ENCODE measurements at places on chromosomes 4 and X.

DNA sequence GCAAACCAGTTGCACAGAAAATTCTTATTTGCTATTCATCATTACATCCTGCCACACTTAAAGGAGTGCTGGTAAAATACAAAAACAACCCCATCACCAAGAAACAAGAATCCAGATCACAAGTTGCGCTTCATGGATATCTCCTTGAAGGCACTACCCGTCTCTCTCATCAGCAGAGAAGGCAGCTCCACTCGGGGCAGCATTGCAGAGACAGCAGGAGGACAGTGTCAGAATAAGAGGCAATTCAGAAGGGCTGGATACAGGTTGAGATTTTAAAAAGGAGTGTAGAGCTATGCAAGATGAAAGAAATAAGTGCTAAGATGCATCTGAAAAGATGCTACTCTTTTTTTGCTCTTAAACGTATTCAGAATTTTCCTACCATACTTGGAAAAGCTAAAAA, 71.4 kb downstream of the LDB2 start:
- no peak for DNase-seq

DNA sequence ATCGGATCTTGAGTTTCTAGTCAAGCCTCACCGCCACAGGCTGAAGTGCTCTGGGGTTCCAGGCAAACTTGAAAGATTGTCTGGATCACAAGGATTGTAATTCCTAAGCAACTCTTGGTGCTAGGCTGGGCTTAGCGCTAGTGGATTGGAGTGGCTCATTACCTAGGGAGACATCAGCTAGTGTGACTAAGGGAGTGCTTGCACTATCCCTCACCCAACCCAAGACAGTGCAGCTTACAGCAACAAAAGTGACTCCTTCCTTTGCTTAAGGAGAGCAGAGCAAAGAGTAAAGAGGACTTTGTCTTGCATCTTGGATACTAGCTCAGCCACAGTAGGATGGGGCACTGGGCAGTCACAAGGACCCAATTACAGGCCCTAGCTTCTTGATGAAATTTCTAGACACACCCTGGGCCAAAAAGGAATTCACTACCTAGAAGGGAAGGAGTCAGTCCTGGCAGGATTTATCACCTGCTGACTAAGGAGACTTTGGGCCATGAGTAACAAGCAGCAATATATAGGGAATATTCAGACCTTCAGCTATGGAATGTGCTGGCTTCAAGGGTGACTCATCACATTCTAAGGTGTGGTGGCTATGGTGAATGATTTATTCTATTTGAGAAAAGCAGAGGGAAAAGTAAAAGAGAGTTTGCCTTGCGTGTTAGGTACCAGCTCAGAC, 1212.4 kb downstream of the PCDH18 start:
- DNase-seq: no peak

DNA sequence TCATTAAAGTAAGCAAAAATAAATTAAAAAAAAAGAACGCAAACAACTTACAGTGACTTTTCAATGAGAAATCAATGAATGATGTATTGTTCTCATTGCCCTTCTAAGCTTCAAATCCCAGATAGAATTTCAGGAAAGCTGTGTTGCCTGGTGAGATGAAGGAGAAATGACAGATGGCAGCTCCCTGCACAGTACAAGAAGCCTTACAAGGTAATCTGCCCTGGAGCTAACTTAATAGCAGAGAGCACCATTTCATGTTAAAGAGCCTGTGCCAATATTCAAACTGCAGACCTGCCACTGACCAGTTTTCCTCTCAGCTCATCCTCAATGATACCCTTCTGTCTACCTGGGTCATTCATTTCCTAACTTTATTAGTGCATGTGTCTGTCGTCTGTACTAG, 54.0 kb downstream of the GC start:
- no peak for DNase-seq

- DNase-seq: no peak
Measured at GRCh38 chr4:96262057-96262456, 422.2 kb downstream of the PDHA2 start.

DNA sequence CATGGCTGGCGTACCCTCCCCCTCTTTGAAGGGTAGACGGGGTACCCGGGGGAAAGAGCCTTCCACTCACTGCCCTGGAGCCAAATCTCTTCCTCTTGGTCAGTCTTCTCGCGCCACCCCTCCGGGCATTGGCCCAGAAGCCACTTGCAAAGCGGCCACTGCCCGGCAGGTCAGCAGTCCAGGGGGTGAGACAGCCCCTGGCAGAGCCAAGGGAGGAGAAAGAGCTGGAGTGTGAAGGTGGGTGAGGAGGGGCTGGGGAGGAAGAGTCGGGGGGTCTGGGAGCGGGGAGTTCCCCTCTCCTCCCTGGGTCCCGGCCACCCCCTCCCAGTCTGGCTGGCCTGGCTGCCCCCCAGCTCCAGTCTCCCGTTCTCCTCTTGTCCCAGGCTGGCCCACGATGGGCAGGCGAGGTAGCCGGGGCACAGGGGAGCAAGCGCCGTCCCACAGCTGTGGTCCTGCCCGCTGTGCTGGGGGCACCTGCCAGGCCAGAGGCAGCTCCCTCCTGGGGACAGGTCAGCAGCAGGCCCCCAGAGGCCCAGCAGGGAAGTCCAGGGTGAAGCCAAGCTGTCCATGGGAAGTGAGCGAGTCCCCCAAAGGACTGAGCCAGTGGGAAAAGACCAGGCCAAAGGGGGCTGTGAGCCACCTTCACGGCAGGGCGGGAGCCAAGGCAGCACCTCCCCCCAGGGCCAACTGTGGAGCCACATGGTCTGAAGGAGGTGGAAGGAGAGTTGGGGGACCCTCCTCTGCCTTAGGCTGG, 21.6 kb upstream of the DUSP9 start:
- no peak for DNase-seq

Data from T-helper 1 cell (primary cell).